Stimulated activated CD4-positive, alpha-beta T cell treated with anti-CD3 and anti-CD28 coated beads, Interleukin-1b, Interleukin-23, amount 100 ng/mL, for 1 hour (primary cell): ENCODE measurements at places on chromosomes 7 and 10.

- no peak for DNase-seq
Measured at GRCh38 chr7:22364900-22365299, 7.9 kb upstream of the RAPGEF5 start.

- DNase-seq, result no peak
Measured at GRCh38 chr7:92044148-92044547, 90.1 kb downstream of the CYP51A1 start.

DNA sequence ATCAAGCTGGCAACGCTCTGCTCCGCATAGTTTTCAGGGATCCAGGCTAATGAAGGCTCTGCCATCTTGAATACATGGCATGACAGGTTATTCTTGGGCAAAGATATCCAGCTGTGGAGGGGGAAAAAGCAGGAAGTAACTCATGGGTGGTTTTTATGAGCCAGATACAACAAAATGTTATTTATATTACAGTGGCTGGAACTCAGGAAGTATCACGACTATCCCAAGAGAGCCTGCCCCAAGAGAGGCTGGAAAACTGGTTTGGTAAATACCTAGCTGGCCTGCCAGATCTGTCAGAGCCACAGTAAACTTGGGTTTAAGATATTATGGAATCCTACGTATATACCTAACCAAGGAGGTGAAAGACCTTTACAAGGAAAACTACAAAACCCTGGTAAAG lies 462.8 kb upstream of the ANKRD30A start:
- no peak for DNase-seq

DNA sequence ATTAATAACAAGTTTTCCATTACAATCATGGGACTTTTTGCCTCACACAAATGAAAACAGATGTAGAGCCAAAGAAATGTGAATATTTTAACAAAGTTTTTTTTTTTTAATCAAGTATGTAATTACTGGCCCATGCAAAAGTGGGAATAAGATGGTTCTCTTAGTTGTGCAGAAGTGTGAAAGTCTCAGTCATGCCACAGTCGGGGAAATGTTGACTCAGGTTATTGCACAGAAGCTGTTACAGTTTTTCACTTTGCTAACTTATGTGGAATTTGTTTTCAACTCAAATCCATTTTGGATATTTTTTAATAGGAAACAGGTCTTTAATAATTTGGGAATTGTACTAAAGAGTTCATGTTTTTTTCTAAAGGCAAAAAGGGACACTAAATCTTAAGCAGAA lies 44.0 kb upstream of the CAV2 start:
- DNase-seq, result no peak

DNA sequence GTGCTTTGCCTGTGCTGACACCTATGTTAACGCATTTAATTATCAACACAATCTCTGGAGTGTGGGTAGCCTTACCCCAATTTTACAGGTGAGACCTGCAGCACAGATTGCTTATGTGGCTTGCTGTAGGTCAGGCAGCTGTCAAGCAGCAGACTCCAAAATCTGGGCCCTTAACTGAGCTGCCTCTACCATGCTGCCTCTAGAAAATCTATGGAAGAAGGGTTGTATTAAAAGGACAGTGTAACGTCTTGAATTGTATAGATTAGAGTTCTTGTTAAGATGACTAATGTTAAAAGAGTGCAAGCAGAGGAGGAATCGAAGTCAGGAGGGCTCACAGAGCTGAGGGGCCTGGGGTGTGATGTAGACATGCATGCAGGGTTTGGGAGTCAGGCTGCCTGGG lies 1.2 kb upstream of the PON3 start:
- no peak for DNase-seq

- DNase-seq, result no peak
Measured at GRCh38 chr10:67629461-67629971, 66.5 kb downstream of the CTNNA3 start.

- DNase-seq, result no peak
Measured at GRCh38 chr7:109986701-109987100, 1104.2 kb upstream of the LRRN3 start.

DNA sequence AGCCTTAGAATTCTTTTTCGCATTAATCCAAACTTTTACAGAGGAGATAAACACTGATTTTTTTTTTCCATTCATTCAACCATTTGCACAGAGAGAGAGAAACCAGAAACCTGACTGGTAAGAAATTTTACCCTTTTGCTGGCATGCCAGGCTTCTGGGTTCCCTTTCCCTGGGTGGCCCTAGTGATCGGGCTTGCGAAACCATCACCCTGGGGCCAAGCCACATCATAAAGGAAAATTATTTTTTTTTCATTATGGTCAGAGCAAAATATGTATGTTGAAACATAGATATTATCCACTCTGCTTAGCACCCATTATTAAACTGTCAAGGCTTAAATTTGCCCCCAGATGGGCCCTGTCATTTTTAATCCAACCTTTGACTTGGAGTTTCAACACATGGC lies 55.4 kb upstream of the INHBA start:
- no peak for DNase-seq

GRCh38 chr10:122657729-122658128 lies 41.9 kb downstream of the C10orf120 start:
- no peak for DNase-seq

GRCh38 chr10:47349941-47350371 lies 1.8 kb downstream of the RBP3 start:
- no peak for DNase-seq

DNA sequence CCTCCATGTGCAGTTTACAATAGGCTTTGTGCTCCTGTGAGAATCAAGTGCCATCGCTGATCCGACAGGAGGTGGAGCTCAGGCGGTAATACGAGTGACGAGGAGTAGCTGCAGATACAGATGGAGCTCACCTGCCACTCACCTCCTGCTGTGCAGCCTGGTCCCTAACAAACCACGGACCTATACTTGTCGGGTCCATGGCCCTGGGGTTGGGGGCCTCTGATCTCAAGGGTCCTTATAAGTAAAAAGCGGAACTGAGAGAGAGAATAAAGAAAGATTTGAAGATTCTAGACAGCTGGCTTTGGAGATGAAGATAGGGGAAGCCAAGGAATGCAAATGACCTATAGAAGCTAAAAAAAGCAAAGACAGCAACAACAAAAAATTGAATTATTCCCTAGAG lies 130.6 kb downstream of the PLXDC2 start:
- DNase-seq, result no peak

DNA sequence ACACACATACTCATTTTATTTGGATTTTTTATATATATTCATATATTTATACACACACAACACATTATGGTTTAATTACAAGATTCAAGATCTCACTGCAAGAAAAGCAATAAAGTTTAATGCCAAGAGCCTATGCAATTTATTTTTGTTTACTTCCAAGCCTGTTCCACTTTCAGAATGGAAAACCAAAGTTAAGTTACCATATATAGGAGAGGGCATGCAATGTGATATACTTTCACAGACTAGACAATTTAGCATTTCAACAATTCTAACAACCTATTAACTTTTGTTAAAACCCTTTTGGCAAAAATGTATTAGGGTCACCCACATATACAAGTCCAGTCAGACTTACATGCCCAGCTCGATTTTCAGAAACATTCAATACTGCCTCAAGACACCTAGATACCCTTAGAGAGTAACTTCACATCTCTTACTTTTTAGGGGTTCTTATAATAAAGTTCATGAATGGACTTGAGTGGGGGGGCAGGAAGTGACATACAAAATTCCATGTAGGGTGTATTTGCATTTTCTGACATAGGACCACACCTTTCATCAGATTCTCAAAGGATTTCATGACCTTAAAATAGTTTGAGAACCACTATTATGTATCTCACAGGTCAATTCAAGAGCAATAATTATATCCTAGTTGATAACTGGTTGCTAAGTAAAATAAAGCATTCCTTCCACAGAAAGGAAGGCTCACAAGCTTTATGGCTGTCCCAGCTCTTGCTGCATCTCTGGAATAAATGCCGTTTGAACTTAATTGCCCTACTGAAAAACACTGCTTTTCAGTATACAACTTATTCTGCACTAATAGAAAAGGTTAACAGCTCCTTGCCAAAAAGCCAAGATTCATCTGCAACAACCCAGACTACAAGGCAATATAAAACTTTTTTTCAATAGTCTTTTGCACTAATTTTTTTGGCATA lies 2.5 kb downstream of the P4HA1 start:
- no peak for DNase-seq

DNA sequence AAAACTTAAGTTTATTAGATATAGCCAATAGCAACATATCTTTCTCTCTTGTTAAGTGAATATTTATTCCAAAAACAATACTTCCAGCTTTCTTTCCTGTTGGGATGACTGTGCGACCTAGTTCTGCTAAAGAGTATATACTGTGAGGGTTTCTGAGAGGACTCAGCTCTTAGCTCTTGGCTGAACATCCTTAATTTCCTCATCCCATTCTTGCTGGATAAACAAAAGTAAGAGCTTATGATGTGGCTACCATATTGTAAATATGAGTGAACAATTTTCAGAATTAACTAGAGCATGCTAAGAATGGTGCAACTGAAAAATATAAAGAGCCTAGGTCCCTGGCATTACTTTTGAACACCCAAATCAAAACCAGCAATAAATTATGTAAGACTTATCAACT lies 279.5 kb upstream of the GNAI1 start:
- DNase-seq, result no peak

DNA sequence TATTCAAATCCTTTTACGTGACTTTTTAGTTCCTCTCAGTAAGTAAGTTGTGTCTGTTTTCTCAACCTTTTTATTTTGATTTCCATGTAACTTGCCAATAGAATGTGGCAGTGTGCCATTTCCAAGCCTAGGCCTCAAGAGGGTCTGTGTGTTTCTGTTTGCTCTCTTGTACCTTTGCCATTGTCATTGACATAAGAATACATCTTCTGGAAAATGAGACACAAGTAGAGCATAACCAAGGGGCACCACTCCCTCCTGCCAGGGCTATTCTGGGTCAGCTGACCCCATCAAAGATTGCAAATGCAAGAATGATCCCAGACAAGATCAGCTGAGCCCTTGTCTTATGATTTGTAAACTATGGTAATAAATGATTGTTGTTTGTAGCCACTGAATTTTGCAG lies 524.0 kb downstream of the IPMK start:
- no peak for DNase-seq

DNA sequence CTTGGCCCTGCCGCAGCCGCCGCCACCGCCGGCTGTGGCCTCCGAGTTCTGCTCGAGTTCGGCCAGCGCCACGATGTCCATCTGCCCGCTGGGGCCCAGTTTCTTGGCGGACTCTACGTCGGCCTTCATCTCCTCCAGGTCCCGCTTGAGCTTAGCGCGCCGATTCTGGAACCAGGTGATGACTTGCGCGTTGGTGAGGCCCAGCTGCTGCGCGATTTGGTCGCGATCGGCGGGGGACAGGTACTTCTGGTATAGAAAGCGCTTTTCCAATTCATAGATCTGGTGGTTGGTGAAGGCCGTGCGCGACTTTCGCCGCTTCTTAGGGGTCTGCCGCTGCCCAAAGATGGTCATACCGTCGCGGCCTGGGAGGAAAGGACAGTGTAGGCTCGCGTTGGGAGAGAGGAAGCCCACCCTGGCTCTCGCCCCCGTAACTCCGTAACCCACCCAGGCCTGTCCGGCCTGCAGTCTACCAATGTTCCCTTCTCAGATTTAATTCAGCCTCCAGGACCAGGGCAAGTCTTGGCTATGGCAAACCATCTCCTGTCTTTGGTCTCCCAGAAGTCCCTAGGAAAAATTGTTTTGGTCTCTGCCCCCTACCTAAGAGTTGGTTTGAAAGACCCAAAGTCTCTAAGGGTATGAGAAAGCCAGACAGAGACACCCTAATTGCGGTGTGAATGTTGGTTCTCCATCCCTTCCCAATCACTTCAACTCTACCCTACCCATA lies 1.7 kb downstream of the LBX1 start:
- no peak for DNase-seq

GRCh38 chr10:78898341-78899097 lies 170.2 kb upstream of the ZMIZ1 start:
- DNase-seq, result no peak
